GDM1 (cell line): ENCODE measurements at places on chromosomes 5 and 9.
A peak's percentile ranks its signal among the peaks of the same experiment; 100 is the strongest.

GRCh38 chr5:139371482-139372435, 11.3 kb downstream of the SLC23A1 start:
- DNase-seq = no peak

- DNase-seq = no peak
These were observed 14.6 kb upstream of the C1QTNF3 start for GRCh38 chr5:34057569-34057968.

GRCh38 chr9:87650611-87651295, 75.2 kb upstream of the CTSL start:
- no peak for DNase-seq

DNA sequence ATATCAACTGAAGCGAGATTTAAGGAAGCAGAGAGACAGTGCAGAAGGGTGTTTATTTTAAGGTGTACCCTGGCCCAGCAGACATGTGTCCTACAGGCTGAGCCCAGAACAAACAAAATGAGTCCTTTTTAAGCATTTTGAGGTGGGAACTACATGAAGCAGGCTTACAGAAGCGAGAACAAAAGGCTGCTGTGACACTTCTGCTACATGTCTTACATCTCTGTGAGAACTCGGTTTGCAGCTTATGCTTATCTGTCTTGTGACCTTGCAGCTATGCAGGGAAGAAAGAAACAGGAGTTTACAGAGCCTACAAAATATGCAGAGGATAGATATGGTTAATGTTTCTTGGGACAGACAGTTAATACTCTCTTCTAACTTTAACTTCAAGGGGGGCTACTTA, 295.9 kb downstream of the CEMIP2 start:
- no peak for DNase-seq

DNA sequence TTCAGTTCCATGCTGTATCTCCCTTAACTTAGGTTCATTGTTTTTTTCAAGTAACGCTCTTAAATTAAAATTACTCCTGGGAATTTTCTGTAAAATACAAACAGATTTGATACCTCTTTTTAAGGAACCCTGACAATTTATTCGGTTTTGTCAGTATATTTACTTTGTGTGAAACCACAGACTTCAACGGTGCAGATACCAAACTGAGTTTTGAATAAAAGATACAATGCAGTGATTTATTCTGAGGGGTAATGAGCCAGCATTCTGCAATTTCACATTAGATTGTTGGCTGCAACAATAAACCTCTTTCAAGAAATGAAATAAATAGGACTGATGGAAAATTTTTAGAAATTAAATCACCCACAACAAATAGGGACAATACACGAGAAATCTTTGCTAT, 308.6 kb upstream of the EDIL3 start:
- no peak for DNase-seq

GRCh38 chr9:130209422-130209821, 37.2 kb downstream of the NCS1 start:
- DNase-seq = no peak

GRCh38 chr5:132094393-132095076, 20.9 kb downstream of the CSF2 start:
- no peak for DNase-seq

- no peak for DNase-seq
These were observed 88.9 kb downstream of the GABBR2 start for GRCh38 chr9:98619788-98620187.

DNA sequence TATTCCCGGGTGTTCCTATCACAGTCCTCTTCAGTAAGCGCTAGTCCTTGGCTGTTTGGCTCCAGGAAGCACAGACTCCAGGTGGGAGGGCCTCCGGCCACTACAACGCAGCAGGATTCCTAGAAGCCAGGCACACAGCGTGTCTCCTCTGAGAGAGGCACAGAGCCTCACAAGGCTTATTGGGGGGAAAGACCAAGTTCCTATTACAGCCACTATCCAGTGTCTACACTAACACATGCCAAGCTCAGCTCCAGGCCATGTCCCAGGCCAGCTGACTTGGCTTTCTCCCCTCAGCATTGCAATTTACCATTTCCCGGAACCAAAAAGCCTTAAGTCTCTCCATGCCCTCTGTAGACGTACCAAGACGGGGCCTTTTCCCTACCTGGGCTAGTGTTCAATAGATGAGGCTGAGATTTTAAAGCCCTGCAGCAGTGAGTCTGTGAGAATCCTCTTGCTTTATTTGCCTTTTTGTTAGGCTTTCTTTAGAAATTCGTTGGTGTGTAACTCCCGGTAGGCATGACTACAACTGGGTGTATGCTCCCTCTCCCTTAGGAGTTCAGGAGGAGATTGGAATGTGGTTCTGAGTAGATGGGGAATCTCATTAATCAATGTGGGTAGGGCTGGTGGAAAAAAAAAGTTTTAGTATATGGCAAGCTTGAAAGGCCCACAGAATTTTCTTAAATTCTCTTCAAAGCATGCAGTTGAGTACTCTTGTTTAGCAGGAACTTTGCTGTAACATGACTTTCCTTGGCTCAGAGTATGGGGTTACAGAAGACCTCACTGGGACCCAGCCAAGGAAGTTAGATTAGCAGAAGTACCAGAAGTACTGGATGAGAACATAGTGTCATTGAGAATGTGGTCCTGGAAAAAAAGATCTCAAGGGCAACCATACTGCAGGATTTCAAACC, 84.3 kb upstream of the SLC1A3 start:
- DNase-seq = no peak

GRCh38 chr5:108720391-108720790, 27.3 kb upstream of the FER start:
- DNase-seq = no peak

GRCh38 chr5:120564013-120564412, 99.9 kb downstream of the PRR16 start:
- DNase-seq = no peak

- no peak for DNase-seq
These were observed 244.4 kb upstream of the FBXL7 start for GRCh38 chr5:15255576-15255975.

DNA sequence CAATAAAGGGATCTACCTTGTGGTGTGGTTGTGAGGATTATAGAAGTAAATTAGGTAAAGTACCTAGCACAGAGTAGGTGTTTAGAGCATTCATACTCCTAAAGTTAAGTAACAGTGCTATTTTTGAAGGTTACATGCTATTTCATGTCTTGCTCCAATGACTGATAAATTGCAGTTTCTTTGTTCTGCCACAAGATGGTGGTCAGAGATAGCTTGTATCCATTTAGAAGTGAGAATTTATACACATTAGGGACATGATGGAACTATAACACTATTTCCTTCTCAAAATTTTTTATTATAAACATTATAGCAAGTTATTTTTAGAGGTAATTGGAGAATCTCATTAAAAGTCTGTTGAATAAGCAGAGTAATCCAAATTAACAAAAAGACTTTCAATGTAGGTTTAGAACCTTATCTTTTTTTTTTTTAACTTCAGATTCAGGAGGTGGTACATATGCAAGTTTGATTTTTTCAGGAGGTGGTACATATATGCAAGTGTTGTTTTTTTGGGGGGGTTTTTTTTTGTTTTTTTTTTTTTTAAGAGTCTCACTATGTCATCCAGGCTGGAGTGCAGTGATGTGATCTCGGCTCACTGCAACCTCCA, 17.1 kb downstream of the MTREX start:
- DNase-seq = peak; percentile 9

- DNase-seq = no peak
These were observed 1.3 kb downstream of the PTCH1 start for GRCh38 chr9:95515272-95516113.

DNA sequence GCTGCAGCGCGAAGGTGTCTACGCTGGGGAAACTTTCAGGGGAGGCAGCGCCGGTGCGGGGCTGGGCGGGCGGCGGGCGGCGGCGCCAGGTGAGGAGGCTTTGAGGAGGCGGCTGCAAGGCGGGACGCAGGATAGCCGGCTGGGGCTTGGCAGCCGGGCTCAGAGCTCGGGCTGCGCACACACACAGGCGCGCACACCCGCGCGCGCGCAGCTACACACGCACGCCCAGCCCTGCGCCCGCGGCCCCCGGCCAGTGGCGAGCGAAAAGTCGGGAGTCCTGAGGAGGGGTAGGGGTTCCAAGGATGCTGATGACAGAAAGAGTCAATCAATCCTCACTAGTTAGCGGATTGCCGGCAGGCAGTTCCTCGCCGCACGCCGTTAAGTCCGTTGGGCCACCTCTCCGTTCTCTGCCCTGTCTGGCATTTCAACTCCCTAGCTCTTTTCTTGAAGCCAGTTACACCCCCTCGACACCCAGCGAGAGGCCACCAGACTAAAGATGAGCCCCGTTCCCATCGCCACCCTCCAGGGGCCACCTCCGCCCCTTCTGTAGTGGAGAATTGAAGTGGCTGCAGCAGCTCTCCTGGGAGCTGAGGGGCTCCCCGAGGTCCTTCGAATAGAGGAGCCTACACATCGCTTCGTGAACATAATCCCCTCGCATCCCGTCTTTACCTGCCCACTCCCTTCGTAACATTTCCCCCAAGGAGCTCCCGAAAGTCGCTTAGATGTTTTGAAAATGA, 1640.3 kb upstream of the C9orf72 start:
- no peak for DNase-seq

GRCh38 chr5:80654391-80655230, at the start of the genes DHFR and MSH3:
Gene DHFR (minus strand): TSS chr5:80654983. CDS start chr5:80654489, 494 bp downstream.
Gene MSH3 (plus strand): TSS chr5:80654652. CDS start chr5:80654728, 76 bp downstream.
- peak; percentile 85 for DNase-seq

- DNase-seq = no peak
These were observed 95.8 kb downstream of the PCSK1 start for GRCh38 chr5:96337048-96337781.

- no peak for DNase-seq
These were observed 191.0 kb downstream of the RAB3C start for GRCh38 chr5:58773744-58774441.

DNA sequence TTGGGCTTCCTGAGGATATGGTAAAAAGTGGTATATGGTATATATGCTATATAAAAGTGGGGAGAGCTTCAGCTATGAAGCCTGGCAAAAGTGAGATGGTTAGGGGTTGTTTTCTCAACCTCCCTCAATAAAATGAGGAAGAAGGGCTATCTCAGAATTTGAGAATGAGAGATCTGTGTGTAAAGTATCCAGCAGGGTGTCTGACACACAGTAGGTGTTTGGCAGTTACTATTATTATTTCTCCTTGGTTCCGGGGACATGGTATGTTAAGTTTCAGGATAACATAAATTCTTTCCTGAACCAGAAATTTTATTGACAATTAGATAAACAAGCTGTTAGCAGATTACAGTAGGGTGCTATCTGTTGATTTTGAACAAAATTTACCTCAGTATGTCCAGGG, 94.1 kb downstream of the DENND1A start:
- no peak for DNase-seq

- DNase-seq = no peak
These were observed 110.8 kb downstream of the MRPS30 start for GRCh38 chr5:44919560-44919959.

- no peak for DNase-seq
These were observed 16.7 kb downstream of the SLC28A3 start for GRCh38 chr9:84323858-84324257.

GRCh38 chr5:94039101-94039500, 297.7 kb upstream of the POU5F2 start:
- no peak for DNase-seq

GRCh38 chr5:40386289-40386688, 293.4 kb upstream of the PTGER4 start:
- DNase-seq = no peak

DNA sequence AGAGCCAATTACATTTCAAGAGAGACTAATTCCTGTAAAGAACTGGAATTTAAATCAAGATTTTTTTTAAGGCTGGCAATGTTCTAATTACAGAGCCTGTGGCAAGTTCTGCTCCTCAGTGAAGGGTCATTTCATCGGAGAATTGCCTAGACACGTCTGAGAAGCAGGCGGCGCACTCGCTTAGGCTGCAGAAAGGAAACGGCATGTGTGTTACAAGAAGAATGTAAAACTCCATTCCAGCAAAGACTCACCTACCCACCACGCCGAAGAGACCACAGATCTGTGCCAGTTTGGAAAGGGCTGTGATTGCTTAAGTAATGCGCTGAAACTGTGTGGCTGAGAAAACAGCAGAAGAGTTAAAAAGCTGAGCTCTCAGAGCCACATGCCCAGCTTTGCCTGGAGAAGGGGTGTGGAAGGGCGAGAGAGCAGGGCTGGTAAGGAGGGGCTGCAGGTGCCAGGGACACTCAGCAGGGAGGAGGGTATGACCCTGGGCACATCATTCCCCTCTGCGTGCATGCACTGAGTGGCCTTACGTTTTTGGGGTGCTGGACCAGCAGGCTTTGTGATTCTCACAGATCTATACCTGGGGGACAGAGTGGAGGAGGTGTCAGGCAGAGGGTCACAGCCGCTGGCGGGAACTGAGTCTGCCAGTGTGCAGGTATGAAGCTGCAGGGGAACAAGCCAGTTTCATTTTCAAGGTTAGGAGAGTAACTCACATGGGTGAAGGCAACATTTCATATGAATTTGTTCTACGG, 17.8 kb upstream of the SLC25A51 start:
- DNase-seq = no peak

DNA sequence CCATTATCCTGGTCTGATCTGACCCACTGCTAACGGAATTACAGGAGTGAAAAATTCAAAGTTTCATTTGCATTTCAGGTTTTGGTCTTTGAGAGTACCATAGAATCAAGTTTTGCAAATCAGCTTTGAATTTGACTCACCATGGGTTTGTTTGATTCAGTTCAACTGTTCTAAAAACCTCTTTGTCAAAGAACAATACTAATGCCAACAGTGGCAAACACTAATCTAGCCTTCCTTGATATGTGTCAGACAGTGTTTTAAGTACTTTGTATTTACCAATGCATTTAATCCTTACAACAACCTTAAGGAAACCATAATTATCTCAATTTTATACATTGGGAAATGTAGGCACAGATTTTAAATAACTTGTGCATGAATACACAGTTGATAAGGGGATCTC, 10.1 kb upstream of the FSD1L start:
- DNase-seq = no peak

GRCh38 chr5:110702704-110703103, 23.8 kb downstream of the TMEM232 start:
- no peak for DNase-seq

- no peak for DNase-seq
These were observed 576.3 kb downstream of the PDE4D start for GRCh38 chr5:59317023-59317773.

DNA sequence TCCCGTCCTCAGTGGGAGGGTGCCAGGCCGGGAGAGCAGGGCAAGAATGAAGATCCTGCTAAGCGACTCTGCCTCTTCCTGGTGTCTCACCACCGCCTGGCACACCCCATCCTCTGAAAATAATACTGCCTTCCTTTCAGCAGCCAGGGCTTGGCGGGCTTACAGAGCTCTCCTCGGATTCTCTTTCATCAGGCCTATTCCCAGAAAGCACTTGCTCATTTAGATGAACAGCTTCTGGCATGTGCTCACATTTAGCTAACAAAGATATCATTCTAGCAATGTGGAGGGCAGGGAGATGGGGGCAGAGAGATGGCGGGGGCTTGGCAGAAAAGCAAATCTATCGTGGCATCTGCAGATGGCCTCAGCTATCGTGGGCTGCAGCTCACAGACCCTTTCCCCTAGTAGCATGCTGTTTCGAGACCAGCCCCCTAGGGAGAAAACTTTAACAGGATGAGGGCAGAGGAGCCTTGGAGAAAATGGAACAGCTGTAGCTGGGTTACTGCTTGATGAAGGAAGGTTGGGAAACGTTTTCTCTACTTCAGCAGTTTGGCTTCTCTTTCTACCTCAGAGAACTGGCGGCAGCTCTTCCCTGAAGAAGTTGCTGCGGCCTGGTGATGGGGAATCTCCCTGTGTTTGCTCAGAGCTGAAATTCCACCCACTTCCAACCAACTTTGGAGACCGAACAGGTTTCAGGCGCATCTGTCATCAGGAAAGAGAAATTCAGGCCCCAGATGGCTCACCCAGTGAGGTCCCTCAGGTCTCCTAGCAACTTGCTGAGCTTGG, 102.1 kb downstream of the TMEM174 start:
- no peak for DNase-seq

- no peak for DNase-seq
These were observed 2.8 kb downstream of the PITX1 start for GRCh38 chr5:135030956-135031812.
